ENCODE measurements at places on chromosomes 6 and 20.

- DNase-seq: no peak
Observed at GRCh38 chr20:17594443-17594842, 24.6 kb downstream of the DSTN start.

GRCh38 chr6:111195656-111196055 lies 108.4 kb downstream of the SLC16A10 start:
- DNase-seq: no peak

DNA sequence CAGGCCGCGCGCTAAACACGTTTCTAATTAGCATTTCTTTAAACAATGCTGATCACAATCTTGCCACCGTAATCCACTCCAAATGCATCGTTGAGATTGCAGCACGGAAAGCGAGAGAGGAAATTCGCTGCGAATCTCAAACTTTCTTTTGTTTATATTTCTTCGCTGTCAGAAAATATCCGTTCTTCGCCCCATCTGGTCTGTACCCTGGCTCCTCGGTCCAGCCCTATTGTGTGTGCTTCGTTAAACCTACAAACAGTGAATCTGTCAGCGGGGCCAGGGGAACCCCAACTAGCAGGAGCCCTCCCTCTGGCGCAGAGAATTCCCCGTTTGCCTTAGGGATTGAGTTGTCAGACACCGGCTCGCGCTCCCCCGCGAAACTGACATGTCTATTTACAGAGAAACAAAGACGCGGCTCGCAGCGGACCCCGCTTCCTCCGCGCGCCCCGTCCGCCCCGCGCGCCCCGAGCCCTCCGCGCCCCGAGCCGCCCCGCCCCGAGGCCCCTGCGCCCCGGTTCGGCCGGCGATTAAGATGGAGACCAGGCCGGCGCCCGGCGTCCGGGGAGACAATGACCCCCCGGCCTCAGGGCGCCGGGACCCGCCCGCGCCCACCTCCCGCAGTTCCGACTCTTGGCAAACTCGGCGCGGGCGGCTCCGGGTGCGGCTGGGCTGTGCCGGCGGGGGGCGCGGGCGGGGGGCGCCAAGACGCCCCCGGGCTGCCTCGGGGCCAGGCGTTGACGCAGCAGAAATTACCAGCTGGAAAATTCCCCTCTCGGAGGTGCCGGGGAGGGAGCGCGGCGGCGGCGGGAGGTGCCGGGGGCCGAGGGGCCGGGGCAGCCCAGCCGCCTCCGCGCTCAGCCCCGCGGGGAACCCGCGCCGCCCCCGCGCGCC lies 874 bp downstream of the ZBTB46 start:
- no peak for DNase-seq

DNA sequence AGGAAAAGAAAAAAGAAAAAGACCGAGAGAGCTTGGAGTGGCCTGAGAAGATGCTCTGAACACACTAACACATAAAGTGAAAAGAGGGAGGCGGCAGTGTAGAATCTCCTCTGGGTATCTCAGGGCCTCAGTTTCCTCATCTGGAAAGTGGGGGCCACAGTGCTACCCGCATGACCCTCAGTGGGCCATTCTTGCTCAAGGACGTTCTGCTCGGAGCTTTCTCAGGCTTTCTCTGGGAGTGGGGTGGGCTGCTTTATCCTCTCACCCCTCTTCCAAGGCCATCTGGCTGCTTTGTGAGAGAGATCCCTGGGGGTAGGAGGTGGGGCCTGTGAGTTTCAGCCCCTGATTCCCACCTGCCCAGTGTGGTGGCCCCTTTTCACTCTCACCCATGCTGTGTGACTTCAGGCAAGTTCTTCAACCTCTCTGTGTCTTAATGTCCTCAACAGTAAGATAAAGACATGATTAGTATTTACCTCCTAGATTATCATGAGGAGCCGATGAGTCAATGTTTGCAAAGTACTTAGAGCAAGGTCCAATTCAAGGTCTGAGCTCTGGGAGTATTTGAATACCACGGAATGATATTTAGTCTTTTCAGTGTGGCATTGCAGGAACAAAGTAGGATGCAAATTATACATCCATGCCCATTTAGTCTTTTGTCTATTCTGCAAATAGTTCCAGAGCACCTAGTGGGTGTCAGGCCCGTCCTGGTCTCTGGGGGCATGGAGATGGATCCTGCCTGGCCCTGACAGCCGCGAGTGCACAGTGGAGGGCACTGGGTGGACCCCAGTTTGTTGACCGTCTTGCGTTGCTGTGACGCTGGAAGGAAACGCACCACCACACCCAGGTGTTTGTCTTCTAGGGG lies 34.3 kb downstream of the SRC start:
- DNase-seq: no peak

- no peak for DNase-seq
Observed at GRCh38 chr6:13355999-13356785, 27.9 kb upstream of the TBC1D7 start.

DNA sequence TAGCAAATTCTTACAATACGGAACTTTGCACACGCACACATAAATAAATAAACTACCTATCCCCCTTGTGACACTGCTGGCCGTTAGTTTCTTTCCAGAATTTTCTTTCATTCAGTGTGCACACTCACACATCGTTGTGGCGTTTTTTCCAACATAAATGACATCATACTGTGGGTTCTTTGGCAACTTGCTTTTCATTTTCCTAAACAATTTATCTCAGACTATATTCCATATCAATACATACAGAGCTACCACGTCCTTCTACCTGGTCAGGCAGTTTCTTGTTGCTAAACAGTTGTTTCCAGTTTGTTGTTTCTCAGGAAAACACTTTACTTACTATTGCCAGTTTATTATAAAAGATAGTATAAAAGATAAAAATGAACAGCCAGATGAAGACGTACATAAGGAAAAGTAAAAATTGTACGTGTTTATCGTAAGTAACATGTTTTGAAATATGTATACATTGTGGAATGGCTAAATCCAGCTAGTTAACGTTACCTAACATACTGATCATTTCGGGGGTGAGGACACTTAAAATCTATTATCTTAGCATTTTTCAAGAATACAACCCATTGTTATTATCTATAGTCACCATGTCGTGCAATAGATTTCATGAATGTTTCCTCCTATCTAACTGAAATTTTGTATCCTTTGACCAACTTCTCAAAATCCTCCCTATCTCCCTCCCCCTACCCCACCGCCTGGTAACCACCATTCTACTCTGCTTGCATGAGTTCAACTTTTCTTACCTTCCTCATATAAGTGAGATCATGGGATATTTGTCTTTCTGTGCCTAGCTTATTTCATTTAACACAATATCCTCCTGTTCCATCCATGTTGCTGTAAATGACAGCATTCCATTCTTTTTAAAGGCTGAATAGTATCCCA lies 1.2 kb upstream of the TP53RK start:
- no peak for DNase-seq

GRCh38 chr6:135066397-135066796 lies 11.8 kb upstream of the HBS1L start:
- no peak for DNase-seq

All from C1 segment of cervical spinal cord (tissue), 14 donors.